Colonic mucosa (tissue), 4 donors: ENCODE measurements at places on chromosomes 2 and 18. TPM values are rescaled to one million over a fixed set of nuclear protein-coding genes. Genes with fewer than 3 reads are reported as not detected.
A peak's percentile ranks its signal among the peaks of the same experiment; 100 is the strongest.

- DNase-seq: no peak
Observed at GRCh38 chr18:1846640-1847039, 724.7 kb downstream of the METTL4 start.

- no peak for DNase-seq
Observed at GRCh38 chr2:26883956-26884355, 36.0 kb downstream of the DPYSL5 start.

DNA sequence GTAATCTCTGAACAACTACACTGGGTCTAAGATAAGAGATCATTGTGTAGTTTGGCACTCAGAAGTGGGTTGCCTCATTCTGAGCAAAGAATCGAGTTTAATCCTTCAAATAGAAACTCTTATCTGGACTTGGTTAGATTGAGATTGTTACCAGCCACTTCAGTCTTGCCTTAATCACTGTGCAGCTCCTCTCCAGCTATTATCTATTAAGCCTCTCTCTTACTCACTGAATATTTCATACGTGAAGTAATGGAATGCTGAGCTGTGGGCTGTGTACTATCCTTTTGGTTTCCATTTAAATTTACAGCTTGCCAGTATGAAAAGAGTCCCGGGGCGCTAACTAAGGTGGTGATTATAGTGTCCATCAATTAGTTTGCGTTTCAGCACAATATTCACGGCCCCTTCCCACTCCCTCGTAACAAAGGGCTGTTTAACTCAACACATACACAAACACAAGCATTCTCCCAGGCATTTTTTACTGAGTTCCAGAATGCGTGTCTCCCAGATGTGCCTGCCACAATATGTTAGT, 65.7 kb upstream of the NCKAP5 start:
- no peak for DNase-seq

GRCh38 chr2:207283356-207283755, 117.6 kb upstream of the KLF7 start:
- DNase-seq: no peak

GRCh38 chr2:239544143-239544917, 143.5 kb upstream of the HDAC4 start:
- DNase-seq: no peak

GRCh38 chr18:24763765-24764513, 303.5 kb downstream of the HRH4 start:
- DNase-seq: no peak

- DNase-seq: peak; percentile 29
Observed at GRCh38 chr18:7567474-7568425, 634 bp downstream of the PTPRM start.

DNA sequence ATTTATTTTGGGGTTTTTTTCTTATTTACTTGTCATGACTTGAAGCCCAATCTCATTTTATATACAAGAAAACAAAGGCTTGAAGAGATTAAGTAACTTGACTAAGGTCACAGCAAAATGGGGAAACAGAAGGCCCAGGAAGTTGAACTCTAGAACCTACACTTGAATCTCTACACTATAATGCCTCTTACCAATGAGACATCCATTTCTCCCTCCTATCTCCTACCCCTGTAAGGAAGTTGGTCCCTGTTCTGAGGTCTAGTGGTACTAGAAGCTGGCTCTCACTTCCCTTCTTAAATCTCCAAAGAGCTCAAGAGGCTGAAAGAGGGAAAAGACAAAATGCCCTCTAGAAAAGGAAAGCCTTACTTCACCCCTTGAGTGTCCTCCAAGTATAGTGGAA, 25.5 kb upstream of the IHH start:
- no peak for DNase-seq

DNA sequence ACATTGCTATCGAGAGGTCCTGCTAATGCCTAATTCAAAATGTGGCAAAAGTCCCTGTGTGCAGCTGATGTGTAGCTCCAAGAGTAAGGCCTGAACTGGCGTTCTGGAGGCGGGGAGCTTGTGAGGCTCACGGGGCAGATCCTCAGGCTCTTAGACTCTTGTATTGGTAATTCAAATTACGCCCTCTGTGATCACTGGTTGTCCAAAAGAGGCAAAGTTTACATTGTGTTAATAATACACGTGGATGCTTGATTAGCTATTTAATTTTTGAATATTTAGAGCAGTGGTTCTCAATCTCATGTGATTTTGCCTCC, 12.4 kb upstream of the CRYGA start:
- DNase-seq: no peak

GRCh38 chr2:239959059-239959971, 65.8 kb downstream of the NDUFA10 start:
- DNase-seq: no peak

- no peak for DNase-seq
Observed at GRCh38 chr18:28143725-28144124, 33.2 kb downstream of the CDH2 start.

- no peak for DNase-seq
Observed at GRCh38 chr2:172705352-172705751, 30.3 kb upstream of the RAPGEF4 start.

- no peak for DNase-seq
Observed at GRCh38 chr2:104781151-104781550, 72.8 kb upstream of the POU3F3 start.

GRCh38 chr18:47883771-47884413, 46.6 kb downstream of the SMAD2 start:
- DNase-seq: peak; percentile 24

GRCh38 chr18:78743078-78743477, 236.5 kb upstream of the SALL3 start:
- no peak for DNase-seq

GRCh38 chr18:3391704-3392466, 58.1 kb upstream of the TGIF1 start:
- DNase-seq: no peak

Gene IL36A
- total RNA-seq: not detected

Gene UPP2
- not detected for total RNA-seq

Gene PLEK
- 2.6 TPM for total RNA-seq

Gene MREG
- total RNA-seq: 9.4 TPM

Gene SP140
- 1.7 TPM for total RNA-seq

Gene SDC1
- total RNA-seq: 156 TPM

Gene FABP1
- total RNA-seq: 2,822 TPM

Gene SF3B6
- 90.1 TPM for total RNA-seq

Gene LOXHD1
- total RNA-seq: not detected

Gene HOXD4
- total RNA-seq: 3.6 TPM
